Nephron progenitor cell (in vitro differentiated cells): ENCODE measurements at places on chromosomes 16 and 17.

DNA sequence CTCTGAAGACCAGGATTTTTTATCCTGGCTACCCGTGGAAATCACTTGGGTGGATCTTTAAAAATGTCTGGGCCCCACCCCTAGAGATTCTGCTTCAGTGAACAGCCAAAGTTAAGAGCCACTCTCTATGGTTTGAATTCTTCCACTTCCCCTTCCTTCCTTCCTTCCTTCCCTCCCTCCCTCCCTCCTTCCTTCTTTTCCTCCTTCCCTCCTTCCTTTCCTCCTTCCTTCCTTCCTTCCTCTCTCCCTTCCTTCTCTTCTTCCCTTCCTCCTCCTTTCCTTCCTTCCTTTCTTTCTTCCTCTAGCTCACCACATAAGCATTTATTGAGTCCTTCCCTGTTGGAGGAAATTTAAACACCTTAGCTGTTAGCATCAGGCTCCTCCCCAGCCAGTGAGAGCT is 203.6 kb downstream of the KATNIP start:
- H3K4me3 ChIP-seq, result no peak overlapping the region
- peaks cover 49% of the 10 kb centered on the region for H3K4me1 ChIP-seq
- H3K36me3 ChIP-seq, result peaks cover 33% of the 10 kb centered on the region
- H3K27me3 ChIP-seq, result peaks cover 8% of the 10 kb centered on the region
- no peak for DNase-seq

DNA sequence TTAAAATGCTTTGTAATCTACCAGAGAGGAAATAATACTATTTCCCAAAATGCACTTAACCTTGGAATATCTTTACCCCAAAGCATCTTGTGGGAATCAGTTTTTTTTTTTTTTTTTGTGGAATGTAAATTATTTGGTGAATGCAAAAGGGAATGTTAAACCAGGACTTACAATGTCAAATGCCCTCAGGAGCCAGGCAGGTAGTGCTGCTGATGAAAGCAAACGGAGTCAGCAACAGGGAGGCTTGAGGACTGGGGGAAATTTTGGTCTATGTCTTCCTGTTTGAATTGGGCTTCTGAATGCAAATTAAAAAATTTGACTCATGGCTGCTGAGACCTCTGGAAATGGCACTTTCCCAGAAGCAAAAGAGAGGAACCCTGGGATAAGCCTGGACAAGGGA is 96.5 kb upstream of the NLRP1 start:
- peaks cover 28% of the 10 kb centered on the region for H3K27me3 ChIP-seq
- no peak for DNase-seq
- no peak overlapping the region for H3K4me3 ChIP-seq
- H3K36me3 ChIP-seq, result no peaks in the 10 kb centered on the region
- peaks cover 29% of the 10 kb centered on the region for H3K4me1 ChIP-seq

DNA sequence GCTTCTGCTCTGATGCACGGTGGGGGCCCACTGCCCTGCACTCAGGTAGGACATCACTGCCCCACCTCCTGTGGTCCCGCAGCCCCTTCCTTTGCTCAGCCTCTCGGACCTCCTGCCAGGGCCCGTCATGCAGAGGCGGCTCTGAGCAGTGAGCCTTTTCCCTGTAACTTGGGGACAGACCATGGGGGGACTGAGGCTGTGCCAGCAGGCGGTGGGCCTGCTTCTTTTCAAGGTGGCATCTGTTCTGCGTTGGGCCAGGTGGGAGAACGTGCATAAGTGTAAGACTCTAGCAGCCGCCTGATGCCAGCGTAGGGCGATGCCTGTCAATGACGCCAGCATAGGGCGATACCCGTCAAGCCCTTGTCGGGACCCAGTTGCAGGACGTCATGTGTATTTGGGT is 40.3 kb upstream of the ZNF469 start:
- no peak for DNase-seq
- no peaks in the 10 kb centered on the region for H3K36me3 ChIP-seq
- H3K4me1 ChIP-seq, result no peaks in the 10 kb centered on the region
- H3K4me3 ChIP-seq, result no peak overlapping the region
- H3K27ac ChIP-seq, result no peak overlapping the region
- H3K27me3 ChIP-seq, result peaks cover 16% of the 10 kb centered on the region

- no peak for DNase-seq
- no peak overlapping the region for H3K4me3 ChIP-seq
- H3K27me3 ChIP-seq, result peaks cover 18% of the 10 kb centered on the region
- H3K4me1 ChIP-seq, result peaks cover 42% of the 10 kb centered on the region
- H3K27ac ChIP-seq, result no peak overlapping the region
Observed at GRCh38 chr17:49525831-49526741, 31.0 kb downstream of the NGFR start.

- no peaks in the 10 kb centered on the region for H3K4me1 ChIP-seq
- H3K27ac ChIP-seq, result no peak overlapping the region
- no peak for DNase-seq
- no peak overlapping the region for H3K4me3 ChIP-seq
- H3K27me3 ChIP-seq, result peaks cover 28% of the 10 kb centered on the region
Observed at GRCh38 chr16:24288516-24288915, 32.4 kb downstream of the CACNG3 start.

DNA sequence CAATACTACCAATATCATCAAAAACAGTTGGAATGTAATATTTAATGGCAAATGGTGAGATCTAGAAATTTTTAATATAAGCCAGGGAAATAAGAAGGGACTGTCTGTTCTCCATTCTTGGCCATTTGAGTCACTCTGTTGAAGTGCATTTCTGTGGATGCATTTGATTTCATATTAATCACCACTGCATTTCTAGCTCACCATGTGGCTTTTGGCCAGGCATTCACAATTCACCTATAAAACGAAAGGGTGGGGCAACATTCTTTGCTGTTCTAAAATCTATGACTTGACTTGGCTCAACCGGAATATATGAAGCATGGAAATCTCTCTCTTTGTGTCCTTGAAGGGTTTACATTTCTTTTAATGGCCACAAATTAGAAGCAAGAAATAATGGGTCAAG is 483.0 kb downstream of the SLC39A11 start:
- peaks cover 24% of the 10 kb centered on the region for H3K27me3 ChIP-seq
- DNase-seq, result no peak
- H3K27ac ChIP-seq, result no peak overlapping the region
- H3K4me1 ChIP-seq, result peaks cover 21% of the 10 kb centered on the region

- DNase-seq, result no peak
- H3K27me3 ChIP-seq, result peaks cover 10% of the 10 kb centered on the region
- H3K36me3 ChIP-seq, result no peaks in the 10 kb centered on the region
- no peak overlapping the region for H3K27ac ChIP-seq
- H3K4me1 ChIP-seq, result peaks cover 18% of the 10 kb centered on the region
Observed at GRCh38 chr16:54742436-54742835, 188.2 kb upstream of the IRX5 start.

GRCh38 chr17:7380321-7380720 is 568 bp upstream of the TNK1 start:
- H3K27me3 ChIP-seq, result peaks cover 78% of the 10 kb centered on the region
- H3K27ac ChIP-seq, result no peak overlapping the region
- H3K4me3 ChIP-seq, result peak overlapping the region; percentile 78
- no peak for DNase-seq

GRCh38 chr16:82302042-82302727 is 132.2 kb upstream of the MPHOSPH6 start:
- H3K27ac ChIP-seq, result no peak overlapping the region
- no peak overlapping the region for H3K4me3 ChIP-seq
- peaks cover 27% of the 10 kb centered on the region for H3K27me3 ChIP-seq
- DNase-seq, result no peak
- H3K4me1 ChIP-seq, result no peaks in the 10 kb centered on the region

- peak; percentile 56 for DNase-seq
- H3K4me1 ChIP-seq, result no peaks in the 10 kb centered on the region
- peaks cover 14% of the 10 kb centered on the region for H3K27me3 ChIP-seq
- H3K36me3 ChIP-seq, result no peaks in the 10 kb centered on the region
- no peak overlapping the region for H3K27ac ChIP-seq
Observed at GRCh38 chr16:47787696-47788095, 326.6 kb downstream of the PHKB start.

- peak; percentile 75 for DNase-seq
- peaks cover 93% of the 10 kb centered on the region for H3K27me3 ChIP-seq
- H3K27ac ChIP-seq, result no peak overlapping the region
Observed at GRCh38 chr17:79183293-79184158, 108.9 kb downstream of the ENGASE start.
